Activated T-helper 9 cell treated with anti-CD3 and anti-CD28 coated beads, Interleukin-2, amount 50 U/mL, for 16 hours (primary cell): ENCODE measurements at places on chromosomes 3 and 15.

GRCh38 chr3:39267631-39268548, 11.9 kb downstream of the CX3CR1 start:
- DNase-seq: peak; percentile 62

DNA sequence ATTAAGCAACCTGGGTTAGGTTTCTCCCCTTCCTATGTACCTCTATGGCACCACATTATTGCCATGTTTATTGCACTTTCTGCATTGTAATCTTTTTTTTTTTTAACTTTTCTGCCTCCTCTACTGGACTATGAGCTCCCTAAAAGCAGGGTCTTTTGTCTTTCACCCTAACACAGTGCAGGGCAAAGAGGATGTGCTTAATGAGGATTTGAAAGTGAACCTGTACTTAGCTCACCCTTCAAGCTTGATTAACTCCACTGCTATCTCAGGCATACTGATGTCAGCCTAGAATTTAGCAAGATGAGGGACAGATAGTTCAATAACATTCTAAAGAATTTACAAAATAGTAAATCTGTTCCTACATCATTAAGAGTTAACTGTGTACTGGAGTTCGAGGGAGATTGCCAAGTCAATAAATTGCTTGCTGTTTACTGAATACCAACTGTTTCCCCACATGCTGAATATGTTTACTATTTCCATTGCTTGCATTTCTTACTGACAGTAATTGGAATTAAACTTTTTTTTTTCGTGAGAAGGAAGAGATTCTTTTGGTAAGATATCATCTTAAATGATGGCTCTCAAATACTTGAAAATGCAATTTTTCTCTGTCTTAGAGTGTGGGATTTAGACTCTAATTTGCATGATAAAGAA, 15.7 kb upstream of the PPARG start:
- no peak for DNase-seq

- no peak for DNase-seq
These were observed 10.4 kb downstream of the PLA2G4E start for GRCh38 chr15:42010434-42010833.

DNA sequence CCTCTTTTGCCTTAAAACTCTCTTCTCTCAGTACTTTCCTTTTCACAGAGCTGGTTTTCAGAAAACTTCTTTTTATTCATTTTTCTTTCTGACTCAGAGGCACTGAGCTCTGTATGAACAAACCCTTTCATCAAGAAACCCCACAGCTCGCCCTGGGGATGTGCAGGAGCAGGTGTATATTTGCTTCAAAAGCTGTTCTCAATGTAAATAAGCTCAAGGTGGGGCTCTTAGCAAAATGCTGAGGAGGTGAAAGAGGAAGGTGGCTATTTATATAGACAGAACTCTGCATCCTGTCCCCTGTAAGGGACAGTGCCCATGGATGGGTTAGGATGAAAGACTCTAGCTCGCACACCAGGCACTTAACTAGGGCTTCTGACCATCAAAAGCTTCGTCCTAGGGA, 302.0 kb downstream of the WDR72 start:
- DNase-seq: no peak

GRCh38 chr3:98945101-98945524, 43.6 kb upstream of the DCBLD2 start:
- no peak for DNase-seq

- no peak for DNase-seq
These were observed 34.2 kb upstream of the OCA2 start for GRCh38 chr15:28133281-28133680.

DNA sequence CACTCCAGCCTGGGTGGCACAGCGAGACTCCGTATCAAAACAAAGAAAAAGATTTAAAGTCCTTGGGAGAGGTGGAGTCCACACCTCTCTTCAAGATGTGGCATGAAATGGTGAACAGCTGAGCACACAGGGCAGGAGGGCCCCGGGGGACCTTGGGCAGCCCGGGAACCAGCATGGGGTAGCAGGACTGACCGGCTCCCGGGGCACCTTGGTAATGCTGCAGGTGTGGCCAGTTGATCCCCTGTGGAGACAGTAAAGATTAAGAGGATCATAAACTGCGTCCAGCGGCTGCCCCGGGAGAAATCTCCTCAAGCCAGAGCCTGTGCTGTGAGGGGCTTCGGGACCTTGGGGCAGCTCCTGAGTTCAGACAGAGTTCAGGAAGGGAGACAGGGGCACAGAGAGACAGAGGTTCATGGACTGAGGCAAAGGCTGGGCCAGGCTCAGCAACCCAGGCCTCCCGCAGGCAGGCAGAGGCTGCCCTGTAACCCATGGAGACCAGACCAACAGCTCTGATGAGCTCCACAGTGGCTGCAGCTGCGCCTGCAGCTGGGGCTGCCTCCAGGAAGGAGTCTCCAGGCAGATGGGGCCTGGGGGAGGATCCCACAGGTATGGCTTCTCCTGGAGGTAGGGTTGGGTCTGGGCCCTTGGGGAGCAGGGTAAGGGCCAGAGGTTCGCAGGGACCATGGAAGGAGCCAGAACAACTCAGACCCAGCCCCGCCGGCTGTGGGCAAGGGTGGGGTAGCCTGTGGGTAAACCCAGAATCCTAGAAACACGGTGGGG, at the start of gene NR2E3:
Gene NR2E3 (plus strand): TSS at position 299 of the 780 bp plus-strand sequence. CDS start 190 bp downstream, at position 489.
- no peak for DNase-seq

DNA sequence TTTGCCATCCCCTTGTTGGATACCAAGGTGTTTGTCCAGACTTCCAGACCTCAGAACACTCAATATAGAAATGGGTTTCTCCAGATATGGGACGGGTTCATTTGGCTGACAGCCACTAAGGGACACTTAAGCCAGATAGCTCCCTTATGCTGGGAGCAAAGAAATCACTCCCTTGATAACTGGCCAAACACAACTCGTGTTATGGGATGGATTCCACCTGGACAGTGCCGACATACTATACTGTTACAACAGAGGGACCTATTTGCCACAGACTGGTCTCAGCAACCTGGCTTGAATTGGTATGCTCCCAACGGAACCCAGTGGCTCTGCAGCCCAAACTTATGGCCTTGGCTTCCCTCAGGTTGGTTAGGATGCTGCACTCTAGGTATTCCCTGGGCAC, 114.0 kb upstream of the PLCL2 start:
- no peak for DNase-seq

DNA sequence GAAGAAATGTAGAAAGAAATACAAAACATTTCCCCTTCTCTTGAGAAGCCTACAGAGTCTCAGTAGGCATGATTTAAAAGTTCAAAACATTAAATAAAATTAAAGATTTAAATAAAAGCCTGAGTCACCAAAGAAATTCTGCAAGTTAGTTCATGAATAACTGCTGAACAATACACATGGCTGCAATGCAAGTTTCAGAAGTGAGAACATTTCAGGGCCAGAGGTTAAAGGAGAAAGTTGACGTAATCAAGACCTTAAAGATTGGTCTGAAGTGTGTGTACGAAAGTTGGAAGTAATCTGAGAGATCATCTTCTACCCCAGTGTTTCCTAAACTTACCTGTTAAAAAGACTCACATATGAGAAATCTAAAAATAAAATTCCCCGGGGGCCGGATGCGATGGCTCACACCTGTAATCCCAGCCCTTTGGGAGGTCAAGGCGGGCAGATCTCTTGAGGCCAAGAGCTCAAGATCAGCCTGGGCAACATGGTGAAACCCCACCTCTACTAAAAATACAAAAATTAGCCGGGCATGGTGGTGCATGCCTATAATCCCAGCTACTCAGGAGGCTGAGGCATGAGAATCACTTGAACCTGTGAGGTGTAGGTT, 108.7 kb upstream of the PHLDB2 start:
- no peak for DNase-seq

- DNase-seq: no peak
These were observed 109.6 kb downstream of the ADCY5 start for GRCh38 chr3:123339302-123339701.

DNA sequence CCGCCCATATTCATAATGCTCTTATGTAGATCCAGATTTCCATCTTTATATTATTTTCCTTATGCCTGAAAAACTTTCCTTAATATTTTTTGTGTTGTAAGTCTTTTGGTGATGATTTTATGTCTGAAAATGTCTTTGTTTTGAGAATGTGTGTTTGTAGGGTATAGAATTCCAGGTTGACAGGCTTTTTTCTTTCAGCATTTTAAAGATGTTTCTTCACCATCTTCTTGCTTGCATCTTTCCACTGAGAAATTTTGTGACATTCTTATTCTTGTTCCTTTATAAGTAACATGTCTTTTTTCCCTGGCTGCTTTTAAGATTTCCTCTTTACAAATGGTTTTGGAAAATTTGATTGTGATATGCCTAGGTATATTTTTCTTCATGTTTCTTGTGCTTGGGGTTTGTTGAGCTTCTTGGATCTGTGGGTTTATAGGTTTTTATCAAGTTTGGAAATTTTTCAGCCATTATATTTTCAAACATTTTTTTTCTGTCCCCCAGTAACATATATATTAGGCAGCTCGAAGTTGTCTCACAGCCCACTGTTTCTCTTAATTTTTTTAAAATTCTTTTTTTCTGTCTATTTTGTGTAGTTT, 27.1 kb upstream of the SLC22A13 start:
- DNase-seq: no peak
